Fibroblast of skin of scalp (primary cell): ENCODE measurements at places on chromosomes 1 and 21.
A peak's percentile ranks its signal among the peaks of the same experiment; 100 is the strongest.

- no peak for DNase-seq
Observed at GRCh38 chr21:42230636-42231035, 11.7 kb downstream of the ABCG1 start.

GRCh38 chr1:78855258-78855657 lies 151.3 kb downstream of the ADGRL4 start:
- no peak for DNase-seq

DNA sequence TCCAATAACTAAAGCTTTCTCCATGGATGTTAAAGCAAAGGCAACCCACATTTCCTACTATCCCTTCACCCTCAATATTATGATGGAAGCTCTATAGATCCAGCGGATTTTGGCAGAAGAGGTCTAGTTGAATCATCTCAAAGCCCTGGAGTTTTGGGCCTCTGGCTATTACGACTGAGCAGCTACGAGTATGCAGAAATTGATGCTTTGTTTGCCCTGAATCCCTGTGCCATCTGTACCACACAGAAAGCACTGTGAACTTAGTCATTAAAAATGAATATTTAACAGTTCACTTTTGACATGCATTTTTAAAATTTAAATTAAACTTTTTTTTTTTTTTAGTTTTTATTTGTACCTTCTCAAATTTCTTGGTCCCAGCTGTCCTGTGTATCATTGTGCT lies 705.4 kb upstream of the PTBP2 start:
- DNase-seq: no peak

- DNase-seq: no peak
Observed at GRCh38 chr1:228508840-228509415, 21.7 kb downstream of the RNF187 start.

- no peak for DNase-seq
Observed at GRCh38 chr1:8152731-8153702, 126.9 kb upstream of the ERRFI1 start.

GRCh38 chr1:79950511-79950910 lies 944.0 kb upstream of the ADGRL4 start:
- no peak for DNase-seq

DNA sequence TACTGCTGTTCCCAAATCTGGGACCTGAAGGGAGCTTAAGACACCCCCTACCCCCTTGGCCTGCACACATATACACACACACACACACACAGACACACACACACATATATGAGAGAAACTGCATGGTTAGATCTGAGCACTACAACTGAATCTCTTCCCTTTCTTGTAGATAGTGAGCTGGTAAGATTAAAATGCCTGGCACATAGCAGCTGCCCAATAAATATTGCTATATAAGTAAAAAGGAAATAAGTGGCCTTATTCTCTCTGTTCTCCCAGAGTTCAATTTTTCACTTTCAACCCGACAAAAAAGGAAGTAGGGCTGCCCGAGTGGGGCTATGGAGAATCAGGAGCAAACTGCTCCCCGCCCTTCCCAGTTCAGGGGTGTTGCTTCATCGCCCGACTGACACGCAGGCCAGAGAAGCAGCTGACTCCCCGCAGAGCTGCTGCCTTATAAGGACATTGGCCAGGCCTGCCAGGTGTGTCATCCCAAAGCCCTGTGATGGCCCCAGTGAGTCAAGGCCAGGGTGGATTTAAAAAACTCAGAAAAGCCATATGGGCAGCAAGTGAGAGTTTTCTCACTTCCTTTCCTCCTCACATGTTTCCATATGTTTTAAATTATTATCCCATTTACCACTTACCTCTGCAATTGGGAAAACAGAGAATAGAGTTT lies 106.5 kb upstream of the SLC44A3 start:
- peak; percentile 95 for DNase-seq

DNA sequence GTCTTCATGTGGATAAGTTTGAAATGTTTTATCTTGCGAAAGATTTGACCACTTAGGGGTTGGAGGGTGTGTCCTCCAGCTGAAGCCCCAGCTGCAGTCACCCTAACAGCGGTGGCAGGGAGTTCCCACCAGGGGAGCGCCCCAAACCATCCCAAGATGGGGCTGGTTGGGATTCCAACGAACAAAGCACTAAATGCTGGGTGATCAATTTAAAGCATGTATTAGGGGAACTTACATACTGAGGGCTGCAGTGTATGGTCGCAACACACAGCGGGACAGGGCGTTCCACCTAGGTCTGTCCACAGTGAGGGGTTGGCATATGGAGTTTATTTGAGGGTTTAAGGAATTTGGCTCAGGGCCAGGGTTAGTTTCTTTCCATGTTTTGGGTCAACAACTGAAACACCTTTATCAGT lies 26.3 kb downstream of the SLC37A1 start:
- no peak for DNase-seq

DNA sequence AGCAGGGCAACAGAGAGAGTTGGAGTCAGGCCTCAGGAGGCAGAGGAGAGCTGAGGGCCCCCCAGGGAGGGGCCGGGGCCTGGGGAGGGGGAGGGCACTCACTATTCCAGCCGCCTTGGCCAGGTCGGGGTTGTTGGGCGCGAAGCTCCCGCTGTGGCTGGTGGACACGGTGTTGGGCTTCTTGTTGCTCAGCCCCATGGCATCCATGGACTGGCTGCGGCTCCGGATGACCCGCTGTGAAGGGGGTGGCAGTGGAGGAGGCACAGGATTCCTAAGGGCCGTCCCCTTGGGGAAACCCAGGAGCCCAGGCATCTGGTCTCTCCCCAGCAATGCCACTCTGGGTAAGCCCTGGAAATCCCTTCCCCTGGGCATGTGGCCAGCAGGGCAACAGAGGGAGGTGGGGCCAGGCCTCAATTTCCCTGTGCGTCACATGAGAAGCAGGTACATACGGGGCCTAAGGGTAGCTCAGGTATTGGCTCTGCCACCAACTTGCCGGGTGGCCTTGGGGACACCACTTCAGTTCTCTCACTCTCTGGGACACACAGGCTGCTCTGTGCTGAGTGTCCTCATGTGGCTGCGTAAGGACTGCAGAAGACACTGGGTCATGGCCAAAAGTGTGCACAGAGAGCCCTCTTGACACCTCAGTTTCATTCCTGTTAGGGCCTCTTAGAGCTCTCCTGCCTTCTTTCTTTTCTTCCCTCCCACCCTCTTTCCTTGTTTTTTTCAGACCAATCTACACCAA lies 63.0 kb downstream of the RAP1GAP start:
- DNase-seq: no peak

DNA sequence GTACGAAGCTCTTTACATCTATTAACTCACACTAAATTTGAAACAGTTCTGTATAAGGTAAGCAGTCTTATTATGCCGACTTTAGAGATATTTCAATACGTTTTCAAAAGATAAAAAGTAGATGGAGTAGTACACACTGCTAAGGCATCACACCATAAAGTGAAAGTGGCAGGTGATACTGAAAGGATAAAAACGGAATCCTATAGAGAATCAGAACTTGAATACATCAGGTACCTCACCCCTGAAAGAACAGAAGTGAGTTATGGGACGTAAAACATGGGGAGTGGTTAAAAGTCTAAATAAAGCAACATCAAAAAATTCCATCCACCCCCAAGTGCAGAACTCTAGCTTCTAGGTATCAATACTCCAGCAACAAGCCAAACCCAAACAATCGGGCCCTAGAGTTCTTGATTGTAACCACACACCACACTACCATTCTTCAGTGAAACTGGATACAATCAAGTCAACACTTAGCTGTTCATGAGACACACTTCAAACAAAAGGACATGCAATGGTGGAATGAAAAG lies 142.6 kb downstream of the SMYD3 start:
- no peak for DNase-seq
